ENCODE measurements at places on chromosomes 5 and 9.
A peak's percentile ranks its signal among the peaks of the same experiment; 100 is the strongest.

GRCh38 chr9:34556949-34557348 is 32.6 kb downstream of the CNTFR start:
- DNase-seq = no peak

DNA sequence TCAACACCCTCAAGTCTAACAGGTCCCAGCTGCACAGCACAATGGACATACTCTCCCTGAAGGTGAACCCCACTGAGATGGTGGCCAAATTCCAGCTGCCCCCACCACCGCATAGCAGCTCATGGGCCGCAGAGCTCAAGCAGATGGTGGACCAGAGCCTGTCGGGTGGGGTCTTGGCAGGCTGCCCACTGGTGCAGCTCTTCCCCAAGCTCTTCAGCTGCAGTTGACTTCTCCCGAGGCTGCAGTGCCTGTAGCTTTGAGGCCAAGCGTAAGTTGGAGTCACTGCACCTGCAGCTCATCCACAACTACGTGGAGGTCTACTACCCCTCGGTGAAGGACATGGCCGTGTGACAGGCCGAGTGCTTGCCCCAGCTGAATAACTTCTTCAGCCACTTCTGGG is 56.6 kb upstream of the SPTLC1 start:
- no peak for DNase-seq

- DNase-seq = no peak
Measured at GRCh38 chr5:159128070-159128541, 28.4 kb upstream of the EBF1 start.

- no peak for DNase-seq
Measured at GRCh38 chr5:176415240-176415951, 943 bp downstream of the CLTB start.

- DNase-seq = no peak
Measured at GRCh38 chr9:119095072-119095471, 274.2 kb downstream of the BRINP1 start.

GRCh38 chr5:175894793-175895192 is 23.4 kb downstream of the CPLX2 start:
- no peak for DNase-seq

- no peak for DNase-seq
Measured at GRCh38 chr9:132372177-132373095, 17.6 kb upstream of the SETX start.

DNA sequence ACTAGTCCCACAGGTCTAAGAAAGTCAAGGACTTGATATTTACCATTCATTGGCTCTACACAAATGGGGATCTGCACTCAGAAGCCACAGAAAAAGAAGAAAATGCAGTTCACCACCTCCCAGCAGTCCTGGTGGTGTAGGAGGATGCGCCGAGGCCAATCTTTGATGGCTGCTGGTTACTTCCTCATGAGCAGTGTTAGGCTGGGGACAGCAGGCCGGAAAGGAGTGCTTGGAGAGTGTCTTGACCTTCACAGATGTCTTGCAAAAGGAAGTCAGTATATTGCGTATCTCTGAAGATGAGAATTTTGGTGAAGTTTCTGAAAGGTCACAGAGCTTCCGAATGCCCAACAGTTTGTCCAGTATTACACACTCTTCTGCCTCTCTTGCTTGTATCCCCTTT is 597.0 kb downstream of the EBF1 start:
- DNase-seq = no peak

DNA sequence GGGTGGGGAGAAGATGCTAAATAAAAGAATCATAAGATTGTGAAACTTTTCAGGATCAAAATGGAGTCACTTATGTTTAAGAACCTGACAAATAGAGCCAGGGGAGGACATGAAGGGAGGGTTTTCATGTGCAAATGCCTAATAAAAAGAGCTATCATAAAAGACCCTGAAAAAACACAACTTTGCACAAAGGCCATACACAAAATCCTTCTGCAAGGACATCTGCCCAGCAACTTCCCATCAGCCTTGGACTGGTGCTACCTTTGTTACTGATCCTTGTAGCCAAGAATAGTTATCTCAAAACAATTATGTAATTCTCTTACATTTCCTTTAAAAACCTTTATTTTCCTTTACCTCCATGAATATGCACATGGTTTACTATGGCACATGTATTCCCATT is 63.0 kb downstream of the APBA1 start:
- DNase-seq = no peak

DNA sequence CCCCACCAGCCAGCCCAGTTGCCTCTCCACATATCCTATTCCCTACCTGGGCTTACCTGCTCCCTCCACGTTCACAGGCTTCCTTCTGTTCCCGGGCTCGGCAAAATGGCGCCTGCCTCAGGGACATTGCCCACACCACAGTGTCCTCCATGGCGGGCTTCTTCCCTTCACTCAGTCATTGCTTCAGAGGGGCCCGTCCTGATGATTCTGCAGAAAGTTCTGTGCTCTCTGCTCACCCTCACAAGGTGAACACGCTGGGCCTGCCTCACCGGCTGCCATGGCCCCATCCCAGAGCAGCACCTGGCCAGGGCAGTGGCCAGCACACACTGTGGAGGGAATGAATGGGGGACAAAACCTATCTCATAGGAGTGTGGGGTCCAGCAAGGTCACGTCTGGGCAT is 313.0 kb downstream of the GADD45G start:
- no peak for DNase-seq

GRCh38 chr5:138732933-138733332 is 20.3 kb upstream of the CTNNA1 start:
- no peak for DNase-seq

DNA sequence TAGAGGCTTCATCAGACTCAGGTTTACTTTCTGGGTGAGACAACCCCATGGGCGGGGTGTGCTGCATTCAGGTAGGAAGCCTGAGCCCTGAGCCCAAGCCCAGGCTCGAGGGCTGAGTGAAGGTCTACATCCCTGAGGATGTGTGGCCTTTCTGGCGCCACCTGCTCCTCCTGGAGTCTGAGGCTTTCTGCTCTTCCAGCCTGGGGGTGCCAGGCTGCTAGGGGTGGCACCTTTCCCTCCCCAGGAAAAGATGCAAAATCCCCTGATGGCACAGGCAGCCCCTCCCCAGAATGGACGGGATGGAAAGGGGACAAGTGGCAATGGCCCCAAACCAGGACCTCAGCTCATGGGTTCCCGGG is 44.4 kb upstream of the PRRC2B start:
- no peak for DNase-seq

GRCh38 chr9:94825611-94825958 is 99.1 kb downstream of the AOPEP start:
- no peak for DNase-seq

GRCh38 chr9:99634186-99634585 is 187.5 kb upstream of the NR4A3 start:
- DNase-seq = peak; percentile 15

DNA sequence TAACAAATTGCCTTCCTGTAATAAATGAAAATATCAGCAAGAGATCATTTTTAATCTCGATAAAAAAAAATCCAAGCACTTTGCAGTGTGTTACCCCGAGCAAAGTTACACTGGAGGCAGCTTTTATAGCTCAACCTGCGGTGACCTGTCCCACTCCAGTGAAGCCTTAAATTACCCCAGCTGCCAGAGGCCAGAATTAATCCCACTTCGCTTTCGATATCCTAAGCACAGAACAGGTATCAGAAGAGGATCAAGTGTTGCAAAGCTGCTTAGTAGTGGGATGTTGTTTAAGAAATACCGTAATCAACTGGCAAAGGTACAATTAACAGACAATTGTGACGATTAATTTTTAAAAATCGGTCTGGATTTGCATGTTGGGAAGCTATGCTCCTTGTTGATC is 314.0 kb downstream of the AGTPBP1 start:
- DNase-seq = no peak

- peak; percentile 78 for DNase-seq
Measured at GRCh38 chr5:134555890-134556311, 30.4 kb downstream of the JADE2 start.

DNA sequence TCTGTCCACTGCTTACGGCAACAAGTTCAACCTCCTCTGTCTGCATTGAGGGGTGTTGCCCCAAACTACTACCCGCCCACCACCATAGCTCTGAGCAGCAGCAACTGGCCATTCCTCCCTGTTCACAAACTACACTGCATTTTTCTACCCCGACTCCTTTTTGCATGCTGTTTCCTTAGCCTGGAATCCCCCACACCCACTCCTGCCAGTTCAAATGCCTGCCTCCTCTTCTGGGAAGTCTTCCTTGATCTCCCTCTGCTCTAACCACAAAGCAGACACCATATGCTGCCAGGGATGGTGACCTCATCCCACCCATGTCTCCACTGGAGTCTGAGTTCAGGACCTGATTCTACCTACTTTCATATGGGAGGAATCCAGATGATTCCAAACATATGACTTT is 13.3 kb downstream of the ALDH1B1 start:
- peak; percentile 52 for DNase-seq

GRCh38 chr9:137813167-137813566 is 64.4 kb upstream of the CACNA1B start:
- no peak for DNase-seq

DNA sequence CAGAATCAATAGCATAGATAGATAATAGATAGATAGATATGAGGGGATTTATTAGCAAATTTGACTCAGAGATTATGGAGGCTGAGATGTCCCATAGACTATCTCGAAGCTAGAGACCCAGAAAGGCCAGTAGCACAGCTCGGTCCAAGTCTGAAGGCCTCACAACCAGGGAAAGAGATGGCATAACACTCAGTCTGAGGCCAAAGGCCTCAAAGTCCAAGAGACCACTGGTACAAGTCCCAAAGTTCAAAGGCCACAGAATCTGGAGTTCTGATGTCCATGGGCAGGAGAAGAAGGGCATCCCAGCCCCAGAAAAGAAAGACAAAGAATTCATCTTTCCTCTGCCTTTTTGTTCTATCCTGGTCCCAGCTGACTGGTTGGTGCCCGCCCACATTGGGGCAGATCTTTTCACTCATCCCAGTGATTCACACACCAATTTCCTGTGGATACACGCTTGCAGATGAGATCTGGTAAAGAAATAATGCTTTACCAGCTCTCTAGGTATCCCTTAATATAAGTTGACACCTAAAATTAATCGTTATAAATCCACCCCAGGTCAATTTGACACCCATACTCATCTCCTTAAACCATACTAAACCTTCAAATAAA is 127.8 kb upstream of the FBN2 start:
- no peak for DNase-seq

DNA sequence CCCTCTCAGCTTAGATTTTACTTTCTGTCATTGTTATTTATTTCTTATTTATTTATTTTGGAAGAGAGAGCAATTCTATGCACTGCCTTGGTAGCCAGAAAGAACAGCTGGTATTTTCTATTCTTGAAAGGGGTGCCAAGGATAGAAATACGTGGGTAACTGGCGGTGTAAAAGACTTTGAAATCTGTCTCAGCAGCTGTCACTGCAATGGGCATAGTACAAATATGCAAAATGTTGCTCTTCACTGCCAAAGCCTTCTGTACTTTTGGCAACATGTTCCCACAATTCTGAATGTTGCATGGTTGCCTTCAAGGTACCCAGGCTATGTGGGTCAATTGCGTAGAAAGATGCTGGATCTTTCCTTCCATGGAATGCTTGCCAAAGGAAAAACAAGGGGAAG is 230.2 kb upstream of the EDIL3 start:
- DNase-seq = no peak

DNA sequence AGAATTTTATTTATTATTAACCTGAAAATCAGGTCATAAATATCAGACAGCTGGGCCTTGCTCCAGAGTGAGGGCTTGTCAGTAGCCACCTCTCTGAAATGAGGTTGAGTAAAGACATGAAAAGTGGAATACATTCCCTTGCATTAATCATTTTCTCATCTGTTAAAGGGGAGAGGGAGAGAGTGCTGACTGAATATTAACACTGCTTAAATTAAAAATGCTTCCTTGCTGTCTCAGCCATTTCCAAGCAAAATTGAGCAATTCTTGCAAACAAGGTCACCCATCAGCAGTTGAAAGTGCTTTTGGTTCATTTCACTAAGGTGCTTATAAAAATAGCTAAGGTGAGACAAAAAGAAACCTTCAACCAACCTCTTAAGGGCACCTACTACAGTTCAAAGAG is 102.8 kb downstream of the CMYA5 start:
- DNase-seq = no peak

DNA sequence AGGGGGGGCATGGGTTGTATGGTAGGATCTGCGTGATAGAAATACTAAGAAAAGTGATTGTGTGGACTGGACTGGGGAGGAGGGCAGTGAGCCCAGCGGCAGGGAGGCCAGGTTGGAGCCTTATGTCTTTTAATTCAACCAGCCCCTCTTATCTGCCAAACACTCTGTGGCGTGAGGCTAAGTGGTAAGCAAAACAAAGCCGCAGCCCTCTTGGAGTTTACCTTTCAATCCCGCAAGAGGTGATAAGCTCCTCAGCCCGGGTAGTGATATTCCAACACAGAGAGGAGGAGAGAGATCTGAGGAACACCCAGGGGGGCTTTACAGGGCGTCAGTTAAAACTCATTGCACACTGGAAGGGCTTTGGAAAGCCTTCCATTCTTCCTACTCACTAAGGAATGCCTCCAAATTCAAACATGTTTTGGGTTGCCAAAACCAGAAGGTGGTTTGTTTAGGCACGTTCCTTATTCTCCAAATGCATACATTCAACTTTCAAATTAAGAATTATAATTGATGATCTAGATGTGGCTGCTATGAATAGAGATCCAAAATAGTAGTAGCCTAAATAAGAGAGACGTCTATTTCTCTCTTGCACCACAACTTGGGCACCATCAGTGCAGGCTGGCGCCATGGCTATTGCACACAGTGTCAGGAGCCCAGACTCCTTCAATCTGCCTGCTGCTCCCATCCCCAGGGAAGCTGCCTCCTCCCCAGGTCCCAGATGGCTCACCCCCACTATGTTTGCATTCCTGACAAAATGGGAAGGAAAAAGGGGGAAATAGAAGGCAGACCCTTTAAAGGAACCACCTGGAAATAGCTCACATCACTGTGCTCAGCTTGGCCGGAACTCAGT is 75.1 kb upstream of the FSTL4 start:
- no peak for DNase-seq

- DNase-seq = no peak
Measured at GRCh38 chr5:31995714-31996113, 178.4 kb downstream of the GOLPH3 start.

GRCh38 chr5:40909264-40909663 is at the start of gene C7:
Gene C7, plus strand, starts transcription at chr5:40909497. Its CDS starts 114 bp downstream, at chr5:40909611.
- DNase-seq = no peak

- no peak for DNase-seq
Measured at GRCh38 chr9:92992549-92992948, 45.2 kb downstream of the FGD3 start.

DNA sequence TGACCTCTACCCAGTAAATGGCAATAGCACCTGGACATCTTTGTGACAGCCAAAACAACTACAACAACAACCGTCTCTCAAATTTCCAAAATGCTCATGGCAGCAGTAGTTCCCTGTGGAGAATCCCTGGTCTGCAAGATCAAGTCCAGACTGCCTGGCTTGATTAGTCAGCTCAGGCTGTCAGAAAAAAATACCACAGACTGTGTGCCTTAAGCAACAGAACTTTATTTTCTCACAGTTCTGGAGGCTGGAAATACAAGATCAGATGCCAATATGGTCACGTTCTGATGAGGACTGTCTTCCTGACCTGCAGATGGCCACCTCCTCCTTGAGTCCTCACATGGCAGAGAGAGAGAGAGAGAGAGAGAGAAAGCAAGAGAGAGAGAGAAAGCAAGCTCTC is 52.3 kb upstream of the MOCS2 start:
- DNase-seq = peak; percentile 67

Measured in fibroblast of skin of scalp (primary cell).